Activated CD4-positive, alpha-beta memory T cell treated with anti-CD3 and anti-CD28 coated beads, Interleukin-2, amount 10 ng/mL, durations not matched to agents 7 days and 5 days (primary cell): ENCODE measurements at places on chromosomes 7 and 10. TPM values are rescaled to one million over a fixed set of nuclear protein-coding genes. Genes with fewer than 3 reads are reported as not detected.

Gene CAMK1D
- 17.8 TPM for total RNA-seq

GRCh38 chr7:154861589-154861988 is 141.3 kb downstream of the PAXIP1 start:
- H3K4me1 ChIP-seq = no peaks in the 10 kb centered on the region
- H3K27me3 ChIP-seq = peaks cover under 1% of the 10 kb centered on the region
- no peak for DNase-seq
- no peaks in the 10 kb centered on the region for H3K36me3 ChIP-seq
- no peak overlapping the region for H3K4me3 ChIP-seq

DNA sequence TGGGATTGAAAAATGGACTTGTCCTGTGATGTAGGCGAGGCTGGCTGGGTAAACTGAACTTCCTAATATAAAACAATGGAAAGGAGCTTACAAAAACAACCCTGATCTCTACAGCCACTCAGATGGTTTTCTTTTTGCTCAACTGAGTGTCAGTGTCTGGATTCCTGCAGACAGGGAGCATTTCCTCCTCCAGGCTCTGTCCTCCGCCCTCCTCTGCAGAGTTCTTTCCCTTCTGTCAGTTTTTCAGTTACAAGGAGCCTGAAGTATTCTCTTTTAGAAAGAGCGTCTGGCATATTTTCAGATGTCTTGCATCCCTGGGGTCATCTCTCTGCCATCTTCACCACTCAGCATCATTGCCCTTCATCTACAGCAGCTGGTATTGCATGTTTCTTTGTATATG is 50.0 kb upstream of the PITRM1 start:
- peaks cover 30% of the 10 kb centered on the region for H3K27me3 ChIP-seq
- no peak overlapping the region for H3K4me3 ChIP-seq
- no peak overlapping the region for H3K27ac ChIP-seq
- H3K4me1 ChIP-seq = peaks cover 13% of the 10 kb centered on the region
- DNase-seq = no peak

GRCh38 chr7:74275401-74275881 is 13.8 kb upstream of the CLIP2 start:
- no peak for DNase-seq
- no peaks in the 10 kb centered on the region for H3K36me3 ChIP-seq
- no peak overlapping the region for H3K4me3 ChIP-seq
